ENCODE measurements at places on chromosomes 2 and 18.

- no peak for DNase-seq
Measured at GRCh38 chr18:2411381-2411960, 159.8 kb downstream of the METTL4 start.

- no peak for DNase-seq
Measured at GRCh38 chr2:113965644-113966043, 75.8 kb downstream of the ACTR3 start.

DNA sequence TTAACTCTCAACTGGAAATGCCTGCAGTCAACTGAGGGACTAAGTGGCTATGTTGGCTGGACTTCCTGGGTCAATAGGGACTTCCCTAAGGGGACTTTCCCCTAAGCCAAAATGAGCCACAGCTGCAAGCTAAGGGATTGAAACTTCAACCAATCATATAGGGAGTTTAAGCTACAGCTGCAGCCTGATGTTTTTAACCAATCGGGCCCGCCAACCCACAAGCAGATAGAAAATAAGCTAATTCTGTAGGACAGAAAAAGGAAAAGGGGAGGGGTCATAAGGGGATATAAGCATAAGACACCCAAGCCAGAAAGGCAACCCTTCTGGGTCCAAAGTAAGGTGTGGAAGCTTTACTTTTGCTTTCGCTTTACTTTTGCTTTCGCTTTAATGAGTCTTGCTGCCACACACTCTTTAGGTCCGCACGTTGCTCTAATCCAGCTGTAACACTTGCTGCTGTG is 927.5 kb downstream of the ERBB4 start:
- no peak for DNase-seq

- no peak for DNase-seq
Measured at GRCh38 chr2:73717251-73717606, 19.9 kb downstream of the TPRKB start.

DNA sequence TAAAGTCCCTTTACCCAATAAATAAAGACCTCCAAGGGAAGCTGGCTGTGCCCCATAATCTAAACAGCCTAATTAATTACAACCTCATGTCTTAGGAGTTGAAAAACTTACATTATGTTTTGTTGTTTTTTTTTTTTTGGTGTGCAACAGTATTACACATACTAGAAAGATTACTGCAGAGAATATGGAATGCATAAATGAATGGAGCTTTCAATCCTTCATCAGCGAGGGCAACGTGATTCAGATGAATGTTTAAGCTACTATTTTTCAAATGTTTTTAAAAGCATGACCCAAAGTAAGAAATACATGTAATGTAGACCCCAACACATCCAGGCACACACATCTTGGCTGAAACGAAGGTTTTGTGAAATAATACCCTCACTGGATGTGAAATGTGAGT is 167.1 kb upstream of the FN1 start:
- no peak for DNase-seq

DNA sequence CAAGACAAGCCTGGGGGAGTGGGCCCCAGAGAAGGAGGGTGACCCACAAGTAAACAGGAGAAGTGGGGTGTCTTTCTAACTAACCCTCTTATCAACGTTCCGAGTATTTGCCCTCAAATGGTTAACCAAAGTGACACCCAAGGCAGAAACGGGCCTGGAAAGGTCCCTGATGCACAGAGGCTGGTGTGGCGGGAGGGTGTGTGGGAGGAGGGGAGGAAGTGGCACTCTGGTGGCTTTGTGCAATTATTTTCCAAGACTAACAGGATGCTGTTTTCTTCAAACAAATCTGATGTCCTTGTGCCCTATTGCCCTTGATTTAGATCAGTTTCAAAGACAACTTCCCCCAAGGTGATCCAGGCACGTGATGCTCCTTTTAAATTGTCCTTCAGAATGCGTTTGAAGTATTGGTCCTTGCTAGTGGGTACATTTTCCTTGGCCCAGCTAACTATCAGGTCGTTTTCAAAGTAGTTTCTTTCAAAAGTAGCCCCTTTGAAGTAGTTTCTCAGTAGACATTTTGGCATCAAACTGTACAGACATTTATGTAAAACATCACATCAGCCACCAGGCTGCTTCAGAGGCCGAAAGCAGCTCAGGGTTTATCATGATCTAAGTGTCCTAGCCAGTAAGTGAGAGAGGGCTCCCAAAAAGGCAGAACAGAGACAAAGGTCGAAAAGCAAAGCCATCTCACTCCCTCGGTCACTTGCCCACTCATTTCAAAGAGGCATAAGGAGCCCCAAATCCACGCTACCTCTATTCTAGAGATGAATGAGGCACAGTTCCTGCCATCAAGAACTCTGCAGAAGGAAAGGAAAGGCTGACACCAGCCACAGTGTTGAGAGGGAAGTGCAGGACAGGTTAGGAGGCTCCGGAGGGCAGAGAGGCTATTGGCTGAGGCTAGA is 371.1 kb upstream of the ID2 start:
- DNase-seq = no peak

DNA sequence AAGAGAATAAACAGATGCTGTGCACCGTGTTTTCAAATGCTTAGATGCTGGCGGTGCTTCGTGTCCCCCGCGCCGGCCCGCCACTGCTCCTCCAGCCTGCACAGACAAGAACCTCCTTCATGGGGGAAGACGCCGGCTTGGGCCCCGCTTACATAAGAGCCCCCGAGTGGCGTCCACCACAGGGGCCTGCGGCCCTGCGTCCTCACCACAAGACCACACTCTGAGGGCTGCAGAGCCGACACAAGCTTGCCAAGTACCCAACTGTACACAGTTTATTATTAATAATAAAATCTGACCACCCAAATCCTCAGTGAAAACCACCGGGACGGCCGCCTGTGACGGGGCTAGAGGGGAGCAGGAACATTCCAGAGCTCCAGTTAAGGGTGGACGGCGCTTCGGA is 232.2 kb downstream of the HDAC4 start:
- DNase-seq = no peak

DNA sequence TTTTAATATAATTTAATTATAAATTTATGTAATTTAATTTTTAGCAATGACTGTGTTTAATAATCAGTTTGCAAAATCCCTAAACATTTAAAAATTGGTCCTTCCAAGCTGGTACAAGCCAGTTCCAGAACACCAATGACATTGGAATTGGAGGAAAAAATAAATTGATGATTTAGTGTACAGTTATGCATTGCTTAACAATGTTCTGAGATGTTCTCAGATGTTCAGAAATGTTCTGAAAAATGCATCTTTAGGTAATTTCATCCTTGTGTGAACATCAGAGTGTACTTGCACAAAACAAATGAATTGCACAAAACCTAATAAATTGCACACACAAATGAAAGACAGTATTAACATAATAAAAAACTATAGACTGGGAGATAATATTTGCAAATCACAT is 95.2 kb downstream of the TRIB2 start:
- DNase-seq = no peak

DNA sequence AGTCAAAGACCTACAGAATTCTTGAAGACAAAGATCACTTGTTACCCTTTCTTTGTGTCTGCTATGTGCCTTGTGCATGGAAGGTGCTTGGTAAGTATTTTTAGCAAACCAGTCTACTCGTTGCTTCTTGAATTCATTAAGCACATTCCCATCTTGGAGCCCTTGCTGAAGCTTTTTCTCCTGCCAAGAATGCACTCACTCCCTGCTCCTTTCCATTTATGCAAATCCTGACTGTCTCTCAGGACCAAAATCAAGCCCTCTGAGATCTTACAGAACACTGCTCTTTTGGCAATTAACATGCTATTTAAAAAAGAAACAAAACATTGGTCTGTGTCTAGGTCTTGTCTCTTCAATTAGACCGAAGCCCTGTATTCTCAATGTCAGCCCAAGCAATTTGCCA is 75.8 kb downstream of the CLHC1 start:
- DNase-seq = no peak

DNA sequence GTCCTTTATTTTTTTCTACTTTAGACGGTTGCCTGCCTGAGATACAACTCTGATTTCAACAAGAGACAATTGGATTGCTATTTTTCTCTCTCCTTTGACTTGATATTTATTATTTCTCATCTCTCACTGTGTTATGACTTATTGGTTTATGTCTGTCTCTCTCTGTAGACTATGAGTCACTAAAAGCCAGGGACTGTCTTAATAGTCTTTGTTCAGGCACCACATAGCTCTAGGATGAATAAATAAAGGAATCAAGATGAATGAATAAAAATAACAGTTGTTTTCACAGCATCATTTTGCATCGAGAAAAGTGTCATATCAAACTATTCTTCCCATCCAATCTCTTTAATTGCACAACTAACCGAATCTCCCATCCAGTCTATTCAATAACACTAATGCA is 31.4 kb upstream of the CD28 start:
- DNase-seq = no peak

GRCh38 chr2:161312996-161313395 is 4.8 kb downstream of the PSMD14 start:
- no peak for DNase-seq

GRCh38 chr2:236211296-236211695 is 43.1 kb upstream of the GBX2 start:
- no peak for DNase-seq

- DNase-seq = no peak
Measured at GRCh38 chr2:85413592-85414420, 3.6 kb upstream of the CAPG start.

GRCh38 chr18:3246635-3247239 is 864 bp upstream of the MYL12A start:
- DNase-seq = peak; percentile 55

DNA sequence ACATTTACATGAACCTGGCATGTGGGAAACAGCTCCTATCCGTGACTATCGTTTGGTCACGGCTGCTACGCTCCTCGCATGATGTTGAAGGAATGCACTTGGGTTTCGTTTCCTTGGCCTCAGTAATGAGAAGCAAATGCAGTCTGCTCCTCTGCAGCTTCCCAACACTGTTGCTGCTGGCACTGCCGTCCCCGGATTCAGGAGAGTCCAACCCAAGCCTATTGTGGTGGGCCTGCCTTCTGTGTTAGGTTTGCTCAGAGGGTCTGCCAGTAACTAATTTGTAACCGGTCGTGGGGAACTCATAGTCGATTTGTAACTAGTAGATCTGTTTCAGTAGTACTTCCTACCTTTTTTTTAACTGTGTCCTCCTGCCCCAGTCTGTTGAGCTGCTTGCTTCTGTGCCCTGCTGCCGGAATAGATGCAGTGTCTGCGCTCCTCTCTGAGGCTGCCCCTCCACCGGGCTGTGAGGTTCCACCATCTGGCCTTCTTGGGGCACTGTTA is 58.4 kb downstream of the WDSUB1 start:
- no peak for DNase-seq

GRCh38 chr2:67394734-67395133 is 2.4 kb upstream of the ETAA1 start:
- no peak for DNase-seq

DNA sequence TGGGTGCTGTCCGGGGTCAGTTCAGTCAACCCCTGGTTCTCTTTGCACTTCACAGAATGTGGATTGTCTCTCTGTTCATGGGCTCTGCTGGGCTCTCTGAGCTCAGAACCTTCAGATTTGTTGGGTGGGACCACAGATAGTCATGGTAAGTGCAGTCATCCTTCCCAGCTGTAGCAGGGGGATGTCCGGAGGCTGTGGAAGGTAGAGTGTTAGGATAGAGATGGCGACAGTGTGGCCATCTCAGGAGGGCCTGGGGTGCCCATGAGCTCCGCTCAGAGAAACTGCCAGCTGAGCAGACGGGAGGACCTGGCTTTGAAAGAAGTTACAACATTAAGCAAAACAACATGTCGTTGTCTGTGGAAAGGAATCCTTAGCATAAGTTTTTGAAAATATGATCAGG is 149.8 kb downstream of the FAM210A start:
- no peak for DNase-seq

DNA sequence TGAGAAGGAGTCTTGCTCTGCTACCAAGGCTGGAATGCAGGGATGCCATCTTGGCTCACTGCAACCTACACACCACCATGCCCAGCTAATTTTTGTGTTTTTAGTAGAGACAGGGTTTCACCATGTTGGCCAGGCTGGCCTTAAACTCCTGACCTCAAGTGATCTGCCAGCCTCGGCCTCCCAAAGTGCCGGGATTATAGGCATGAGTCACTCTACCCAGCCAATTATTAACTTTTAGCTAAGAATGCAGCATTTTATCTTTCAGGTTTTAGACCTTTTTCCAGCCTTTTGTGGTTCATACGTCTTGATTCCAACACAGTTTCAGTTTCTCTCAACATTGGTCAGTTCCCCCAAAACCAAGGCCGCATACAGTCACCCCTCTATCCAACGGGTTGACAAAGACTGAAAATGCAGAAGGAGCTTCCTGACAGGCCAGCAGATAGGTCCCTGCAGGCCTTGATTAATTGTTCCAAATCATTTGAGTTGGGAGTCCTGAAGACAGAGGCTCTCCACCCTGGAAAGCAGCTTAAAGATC is 262.2 kb upstream of the KLHL29 start:
- no peak for DNase-seq

- DNase-seq = no peak
Measured at GRCh38 chr2:208228476-208228875, 26.4 kb downstream of the IDH1 start.

DNA sequence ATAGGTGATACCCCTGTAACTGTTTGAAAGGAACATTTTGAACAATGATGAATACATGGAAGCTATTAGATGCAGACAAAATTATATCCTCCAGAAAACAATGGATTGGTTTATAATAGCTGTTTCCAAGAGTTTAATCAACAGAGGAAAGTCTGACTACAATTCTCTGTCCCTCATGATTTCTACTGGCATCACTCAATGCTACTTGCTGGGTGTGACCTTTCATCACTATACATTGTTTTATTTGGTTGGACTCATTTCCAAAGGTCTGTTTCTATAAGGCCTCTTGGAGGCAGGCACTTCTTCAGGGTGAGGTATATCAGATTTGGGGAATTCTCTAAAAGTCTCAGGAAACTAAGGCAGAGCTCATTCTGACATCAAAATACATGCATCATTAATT is 636.1 kb upstream of the SLC8A1 start:
- DNase-seq = no peak

- DNase-seq = no peak
Measured at GRCh38 chr2:16487686-16488085, 177.9 kb downstream of the CYRIA start.

DNA sequence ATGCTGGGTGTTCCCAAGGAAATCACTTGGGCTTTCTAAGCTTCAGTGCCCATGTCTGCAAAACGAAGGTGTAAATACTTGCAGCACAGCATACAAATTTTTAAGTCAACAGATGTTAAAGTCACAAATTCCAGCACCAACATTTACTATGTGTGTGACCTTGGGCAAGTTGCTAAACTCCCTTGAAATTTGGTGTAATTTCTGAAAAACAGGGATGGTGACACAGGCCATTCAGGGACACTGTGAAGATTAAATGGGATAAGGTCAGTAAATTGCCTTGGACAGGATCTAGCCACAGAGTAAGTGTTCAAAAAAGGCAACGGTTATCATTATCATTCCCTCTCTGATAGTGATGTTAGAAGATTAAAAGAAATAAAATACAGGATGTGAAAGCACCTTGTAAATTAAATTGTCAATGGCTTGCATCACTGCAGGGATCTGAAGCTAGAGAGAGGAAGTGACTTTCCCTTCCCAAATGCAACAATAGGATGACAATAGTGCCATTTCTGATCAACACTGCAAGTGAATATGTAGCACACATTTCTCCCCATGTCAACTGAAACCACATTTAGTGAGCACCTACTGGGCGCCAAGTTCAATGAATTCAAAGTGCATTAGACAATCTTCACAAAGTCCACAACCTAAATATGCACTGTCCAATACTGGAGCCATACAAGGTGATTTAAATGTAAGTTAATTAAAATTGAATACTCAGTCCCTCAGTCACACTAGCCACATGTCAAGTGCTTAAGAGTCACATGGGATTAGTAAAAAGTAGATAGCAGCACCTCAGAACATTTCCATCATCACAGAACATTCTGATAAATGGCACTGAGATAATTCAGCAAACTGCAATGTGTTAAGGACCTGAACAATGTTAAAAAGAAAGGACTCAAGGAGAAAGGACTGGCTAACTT is 81.2 kb downstream of the STK39 start:
- no peak for DNase-seq

- no peak for DNase-seq
Measured at GRCh38 chr2:217360781-217361482, 501.1 kb upstream of the TNP1 start.
